ENCODE measurements at places on chromosomes 3 and 15. TPM values are rescaled to one million over a fixed set of nuclear protein-coding genes. Genes with fewer than 3 reads are reported as not detected.

The SOX2 gene
- not detected for total RNA-seq

The TXNRD3 gene
- 1.3 TPM for total RNA-seq

The PPP1R14D gene
- not detected for total RNA-seq

The CD96 gene
- 60.5 TPM for total RNA-seq

The C3orf33 gene
- total RNA-seq = 2.1 TPM

The TCAIM gene
- 14.3 TPM for total RNA-seq

The INSYN1 gene
- not detected for total RNA-seq

The BFSP2 gene
- total RNA-seq = not detected

The SCG5 gene
- total RNA-seq = 2.2 TPM

The ZKSCAN7 gene
- total RNA-seq = 0.79 TPM

The CAND2 gene
- total RNA-seq = 0.75 TPM

The CPLX3 gene
- total RNA-seq = 0.09 TPM

The GOLGA6D gene
- total RNA-seq = not detected

The KLF15 gene
- total RNA-seq = 0.19 TPM

The DMXL2 gene
- total RNA-seq = 3.4 TPM

The CCDC39 gene
- total RNA-seq = not detected

The MUC13 gene
- total RNA-seq = not detected

The MUSTN1 gene
- 0.54 TPM for total RNA-seq

The TIMP4 gene
- total RNA-seq = 0.19 TPM

The CPOX gene
- 46.4 TPM for total RNA-seq

The IGSF10 gene
- total RNA-seq = not detected

The CCDC33 gene
- total RNA-seq = not detected

The SLC2A2 gene
- not detected for total RNA-seq

The IL20RB gene
- 1.5 TPM for total RNA-seq

The UCN2 gene
- not detected for total RNA-seq

The MAGEF1 gene
- total RNA-seq = 14.3 TPM

The CHRNA7 gene
- not detected for total RNA-seq

The PLA2G4E gene
- total RNA-seq = not detected

The LTF gene
- not detected for total RNA-seq

The CHRNA3 gene
- total RNA-seq = not detected

The LOXL1 gene
- 0.49 TPM for total RNA-seq

The CGNL1 gene
- total RNA-seq = not detected

Data from activated CD4-positive, alpha-beta T cell treated with anti-CD3 and anti-CD28 coated beads, Interleukin-2, amount 10 ng/mL, durations not matched to agents 24 days and 14 days (primary cell).